Smooth muscle cell of the brain vasculature (primary cell): ENCODE measurements at places on chromosomes 7 and 10.

DNA sequence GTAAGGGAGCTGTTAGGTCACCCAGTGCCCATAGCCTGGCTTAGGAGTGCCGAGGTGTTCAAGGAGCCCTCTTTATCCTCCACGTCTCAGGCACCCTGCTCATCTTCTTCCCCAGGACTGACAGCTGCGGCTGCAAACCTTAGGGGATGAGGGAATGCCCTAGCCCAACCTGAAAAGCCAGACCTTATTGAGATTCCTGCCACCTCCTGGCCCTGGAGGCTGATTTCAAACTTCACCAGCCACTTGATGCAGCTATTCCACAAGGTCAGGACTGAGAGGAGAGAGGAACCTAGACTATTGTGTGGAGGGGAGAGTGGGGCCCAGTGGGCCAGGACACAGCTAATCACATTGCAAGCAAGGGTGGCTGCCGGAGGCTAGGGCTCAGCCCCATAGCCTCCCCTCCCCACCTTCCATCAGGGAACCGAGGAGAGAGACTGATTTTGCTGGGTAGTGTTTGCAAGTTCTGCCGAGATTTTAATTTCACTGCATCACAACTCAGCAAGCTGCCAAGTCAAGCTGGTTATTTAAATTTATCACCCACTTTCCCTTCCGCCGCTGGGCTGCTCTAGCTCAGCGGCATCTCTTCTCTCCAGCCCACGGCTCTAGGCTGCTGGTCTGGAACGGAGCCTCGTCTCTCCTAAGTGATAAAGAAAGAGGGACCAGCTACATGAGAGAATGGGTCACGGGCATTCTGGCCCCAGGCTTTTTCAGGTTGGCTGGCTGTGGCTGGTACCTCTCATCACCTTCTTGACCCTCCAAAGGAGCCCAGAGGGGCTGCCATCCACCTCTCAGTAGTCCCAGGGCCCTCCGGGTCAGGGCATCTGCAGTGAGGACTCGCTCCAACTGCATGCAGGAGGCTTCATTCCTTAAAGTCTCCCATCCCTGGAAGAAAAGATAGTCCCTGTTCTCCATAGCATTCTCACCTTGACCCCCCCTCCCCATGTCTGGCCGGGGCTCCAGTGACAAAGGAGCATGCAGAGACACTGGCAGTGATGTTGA is 66.7 kb downstream of the PAX2 start:
- DNase-seq, result no peak

GRCh38 chr10:123808286-123808685 is 83.3 kb downstream of the CPXM2 start:
- DNase-seq, result no peak

DNA sequence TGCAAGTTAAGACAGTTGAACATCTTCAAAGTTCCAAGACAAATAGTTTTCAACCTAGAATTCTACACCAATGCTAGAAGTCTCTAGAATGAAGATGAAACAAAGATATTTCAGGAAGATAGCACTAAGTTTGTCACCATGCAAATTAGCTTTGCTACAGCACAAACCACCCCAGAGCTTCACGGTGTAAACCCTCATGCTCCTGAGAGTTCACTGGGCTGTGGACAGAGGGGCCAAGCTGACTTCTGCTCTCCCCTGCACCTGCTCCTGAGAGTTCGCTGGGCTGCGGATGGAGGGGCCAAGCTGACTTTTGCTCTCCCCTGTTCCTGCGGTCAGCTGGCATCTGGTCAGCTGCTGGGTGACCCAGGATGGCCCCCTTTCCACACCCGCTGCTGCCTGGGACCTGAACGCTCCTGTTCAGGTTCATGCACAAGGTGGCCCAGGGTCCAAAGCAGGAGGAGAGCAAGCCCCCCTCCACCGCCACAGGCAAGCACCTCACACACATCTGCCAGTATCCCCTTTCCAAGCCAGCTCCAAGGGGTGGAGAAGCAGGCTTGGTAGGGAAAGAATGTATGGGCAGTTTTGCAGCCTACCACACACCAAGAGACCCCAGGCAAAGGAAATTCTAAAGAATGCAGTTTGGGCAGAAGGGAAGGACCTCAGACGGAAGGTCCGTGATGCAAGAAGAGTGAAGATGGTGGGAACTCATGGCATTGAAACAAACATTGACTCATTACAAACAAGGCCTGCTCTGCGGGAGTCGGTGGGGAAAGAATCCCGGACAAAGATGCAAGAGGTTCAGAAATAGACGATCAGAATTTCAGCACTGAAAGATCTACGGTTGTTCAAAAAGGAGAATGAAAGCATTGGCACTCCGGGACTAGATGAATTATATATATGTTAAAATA is 137.8 kb upstream of the PPP2R2D start:
- no peak for DNase-seq

DNA sequence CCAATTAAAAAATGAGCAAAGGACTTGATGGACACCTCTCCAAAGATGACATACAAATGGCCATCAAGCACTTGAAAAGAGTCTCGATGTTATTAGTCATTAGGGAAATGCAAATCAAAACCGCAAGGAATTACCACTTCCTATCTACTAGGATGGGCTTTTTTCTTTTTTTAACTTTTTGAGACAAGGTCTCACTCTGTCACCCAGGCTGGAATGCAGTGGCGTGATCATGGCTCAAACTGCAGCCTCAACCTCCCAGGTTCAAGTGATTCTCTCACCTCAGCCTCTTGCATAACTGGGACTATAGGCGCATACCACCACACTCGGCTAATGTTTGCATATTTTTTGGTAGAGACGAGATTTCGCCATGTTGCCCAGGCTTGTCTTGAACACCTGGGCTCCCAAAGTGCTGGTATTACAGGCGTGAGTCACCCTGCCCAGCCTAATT is 13.6 kb downstream of the NKX1-2 start:
- no peak for DNase-seq

DNA sequence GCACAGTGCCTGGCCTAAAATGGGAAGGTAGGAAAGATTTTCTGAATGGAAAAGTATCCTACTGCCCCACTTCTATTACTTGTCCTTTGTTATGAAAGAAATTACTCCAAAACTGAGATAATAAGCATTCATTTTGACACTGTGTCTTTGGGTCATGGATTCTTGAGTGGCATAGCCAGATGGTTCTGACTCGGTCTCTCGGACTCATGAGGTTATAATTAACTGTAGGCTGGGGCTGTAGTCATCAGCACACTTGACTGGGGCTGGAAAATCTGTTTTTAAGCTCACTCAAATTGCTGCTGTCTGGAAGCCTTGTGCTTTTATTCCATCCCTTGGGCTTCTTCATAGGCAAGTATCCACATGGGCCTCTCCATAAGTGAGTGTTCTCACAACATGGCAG is 160.5 kb downstream of the VTI1A start:
- no peak for DNase-seq

- no peak for DNase-seq
These were observed 277.3 kb downstream of the CELF2 start for GRCh38 chr10:11294831-11295450.

- DNase-seq, result no peak
These were observed 81.4 kb upstream of the LAMB4 start for GRCh38 chr7:108211382-108212201.

- DNase-seq, result no peak
These were observed 21.5 kb upstream of the DDX50 start for GRCh38 chr10:68879628-68880027.

GRCh38 chr10:74118804-74119203 is 31.8 kb downstream of the AP3M1 start:
- DNase-seq, result no peak

DNA sequence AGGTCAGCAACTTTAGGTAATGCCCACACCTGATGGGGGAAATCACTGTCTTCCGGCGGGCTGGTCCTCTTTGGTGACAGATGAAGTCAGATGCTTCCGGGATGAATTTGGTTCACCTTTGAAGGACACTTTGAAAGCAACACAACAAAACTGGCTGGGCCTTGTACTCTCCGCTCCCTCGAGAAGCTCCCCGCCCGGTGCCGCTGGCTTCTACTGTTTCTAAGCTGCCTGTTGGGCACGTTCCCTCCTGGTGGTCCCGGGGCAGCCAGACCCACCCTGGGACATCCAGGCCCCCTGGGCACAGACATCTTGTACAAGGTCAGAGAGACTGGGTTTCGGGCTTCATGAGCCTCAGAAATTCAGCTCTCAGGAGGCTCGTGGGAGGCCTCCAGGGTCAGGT is 452.3 kb downstream of the DNAJB6 start:
- DNase-seq, result no peak

DNA sequence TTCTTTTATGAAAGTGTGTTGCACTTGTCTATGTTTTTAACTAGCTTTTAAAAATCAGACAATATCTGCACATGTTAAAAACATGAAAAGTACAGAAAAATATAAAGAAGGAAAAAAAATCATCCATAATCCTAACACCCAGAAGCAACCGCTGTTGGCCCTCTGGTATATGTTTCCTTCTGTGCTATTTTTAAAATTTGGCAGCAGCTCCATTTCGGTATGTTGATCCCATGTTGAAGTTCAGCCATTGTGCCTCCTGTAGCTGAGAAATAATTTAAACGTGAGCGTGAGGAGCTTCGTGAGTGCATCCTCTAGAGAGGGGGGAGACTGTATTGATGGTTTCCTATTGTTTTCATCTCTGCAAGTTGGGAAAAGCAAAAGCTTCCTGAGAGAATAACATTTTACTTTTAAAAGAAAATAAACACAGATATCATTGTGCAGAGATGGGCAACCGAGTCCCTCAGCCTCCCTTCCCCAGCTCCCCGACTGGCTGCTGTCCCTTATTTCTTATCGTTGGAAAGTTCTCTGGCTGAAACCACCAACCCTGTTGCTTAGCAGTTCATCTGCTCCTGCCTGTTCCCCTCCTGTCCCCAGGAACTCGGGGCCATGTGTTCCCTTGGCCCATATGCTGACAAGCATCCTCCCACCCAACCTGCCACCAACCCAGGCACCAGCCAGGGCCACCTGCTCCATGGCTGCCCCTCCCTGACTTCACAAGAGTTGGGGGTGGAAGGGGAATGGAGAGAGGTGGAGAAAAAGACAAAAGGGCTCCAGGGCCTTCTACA is 499.1 kb upstream of the PODXL start:
- DNase-seq, result no peak

DNA sequence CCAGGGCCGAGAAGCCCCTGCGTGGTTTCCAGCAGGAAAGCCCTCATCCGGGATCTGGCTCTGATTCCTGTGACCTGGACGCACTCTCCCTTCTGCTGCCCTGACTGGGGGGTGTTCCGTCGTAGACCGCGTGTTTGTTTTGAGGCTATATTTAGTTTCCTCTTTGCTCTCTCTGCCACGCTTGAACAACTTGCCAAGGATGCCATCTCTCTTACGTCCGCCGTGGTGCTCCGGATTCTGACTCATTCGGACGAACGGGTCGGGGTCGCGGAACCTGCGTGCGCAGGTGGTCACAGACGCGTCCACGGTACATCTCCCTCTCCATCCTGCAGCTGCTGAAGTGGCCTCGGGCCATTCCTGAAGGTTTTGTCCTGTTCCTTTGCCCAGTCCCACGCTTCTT is 10.4 kb upstream of the SORCS3 start:
- DNase-seq, result no peak

DNA sequence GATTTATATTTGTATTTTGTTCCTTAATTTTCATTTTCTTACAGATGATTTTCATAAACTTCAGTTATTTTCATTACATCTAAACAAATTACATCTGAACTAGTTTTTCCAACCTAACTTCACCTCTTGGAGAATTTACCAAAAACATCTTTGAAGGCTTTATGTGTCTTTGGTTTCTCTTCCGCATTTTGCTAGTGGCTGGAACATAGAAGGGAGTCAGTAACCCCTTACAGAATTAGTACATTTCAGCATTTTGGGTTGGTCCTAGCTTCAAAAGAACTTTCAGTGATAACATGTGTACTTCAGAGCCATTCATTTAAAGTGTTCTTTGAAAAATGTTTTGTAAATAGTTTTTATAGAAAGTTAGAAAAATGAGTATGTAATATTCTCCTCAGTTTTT is 169.8 kb upstream of the MTPN start:
- no peak for DNase-seq

DNA sequence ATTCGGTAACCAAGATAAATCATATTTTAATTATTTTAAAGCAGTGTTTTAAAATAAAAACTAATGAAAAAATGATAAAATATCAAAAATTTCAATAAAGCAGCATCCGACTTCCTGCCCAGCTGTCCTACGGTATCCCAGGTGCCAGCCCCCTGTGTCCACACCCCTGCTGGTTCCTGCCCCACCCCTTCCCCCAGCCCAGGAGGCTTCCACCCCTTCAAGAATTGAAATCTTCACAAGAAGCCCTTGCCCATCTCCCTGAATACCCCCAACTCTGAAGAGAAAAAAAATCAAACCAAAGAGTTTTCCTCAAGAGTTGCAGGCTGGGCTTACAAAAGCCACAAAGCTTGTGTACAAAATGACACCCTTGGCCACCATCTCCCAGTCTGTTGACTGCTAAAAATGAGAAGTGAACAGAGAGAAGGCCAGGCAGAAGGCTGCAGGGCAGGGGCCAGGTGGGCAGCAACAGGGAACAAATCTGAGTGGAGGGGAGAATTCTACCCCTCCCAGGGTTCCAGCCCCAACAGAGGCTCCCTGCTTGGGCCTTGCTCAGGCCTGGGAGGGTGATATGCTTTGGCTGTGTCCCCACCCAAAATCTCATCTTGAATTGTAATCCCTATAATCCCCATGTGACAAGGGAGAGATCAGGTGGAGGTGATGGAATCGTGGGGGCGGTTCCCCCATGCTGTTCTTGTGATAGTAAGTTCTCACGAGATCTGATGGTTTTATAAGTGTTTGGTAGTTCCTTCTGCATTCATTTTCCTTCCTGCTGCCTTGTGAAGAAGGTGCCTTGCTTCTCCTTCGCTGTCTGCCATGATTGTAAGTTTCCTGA is 14.5 kb downstream of the GPRIN2 start:
- no peak for DNase-seq

GRCh38 chr7:69516238-69516820 is 81.9 kb upstream of the AUTS2 start:
- DNase-seq, result no peak

GRCh38 chr10:74642901-74643595 is 183.4 kb upstream of the KAT6B start:
- no peak for DNase-seq

GRCh38 chr10:48590945-48591344 is 13.9 kb downstream of the ARHGAP22 start:
- no peak for DNase-seq

DNA sequence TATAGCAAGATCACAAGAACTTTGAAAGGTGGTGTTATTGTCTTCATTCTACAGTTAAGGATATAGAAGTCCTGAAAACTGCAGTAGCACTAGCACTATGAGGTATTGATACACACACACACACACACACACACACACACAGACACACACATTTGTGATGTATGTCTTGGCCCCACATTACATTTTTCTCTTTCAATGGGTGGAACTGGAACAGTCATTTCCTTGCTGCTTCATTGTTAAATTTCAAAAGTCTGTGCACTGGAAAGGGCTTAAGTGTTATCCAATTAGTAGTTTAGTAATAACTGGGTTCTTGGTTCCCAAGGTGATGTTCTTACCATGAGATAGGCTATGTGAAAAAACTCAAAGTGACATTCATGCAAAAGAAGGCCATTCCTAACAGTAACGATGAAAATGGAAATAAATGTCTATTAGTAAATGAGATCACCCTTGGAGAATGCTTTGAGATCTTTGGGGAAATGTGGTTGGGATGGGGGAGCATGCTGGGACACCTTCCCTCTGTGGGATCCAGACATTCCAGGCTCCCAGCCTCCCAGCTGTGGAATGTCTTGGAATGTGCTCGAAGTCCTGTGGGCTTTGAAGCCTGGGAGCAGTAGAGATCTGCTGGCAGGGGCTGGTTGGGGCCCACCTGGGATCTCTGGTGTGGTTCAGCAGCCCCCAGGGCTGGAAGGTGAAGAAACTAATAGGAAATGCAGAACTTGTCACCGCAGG is 37.4 kb upstream of the CALD1 start:
- no peak for DNase-seq

- DNase-seq, result no peak
These were observed 269.4 kb downstream of the DNAJB9 start for GRCh38 chr7:108839076-108839475.

GRCh38 chr7:74149603-74150002 is 24.6 kb upstream of the EIF4H start:
- no peak for DNase-seq
